ENCODE measurements at places on chromosomes 2 and 18.

DNA sequence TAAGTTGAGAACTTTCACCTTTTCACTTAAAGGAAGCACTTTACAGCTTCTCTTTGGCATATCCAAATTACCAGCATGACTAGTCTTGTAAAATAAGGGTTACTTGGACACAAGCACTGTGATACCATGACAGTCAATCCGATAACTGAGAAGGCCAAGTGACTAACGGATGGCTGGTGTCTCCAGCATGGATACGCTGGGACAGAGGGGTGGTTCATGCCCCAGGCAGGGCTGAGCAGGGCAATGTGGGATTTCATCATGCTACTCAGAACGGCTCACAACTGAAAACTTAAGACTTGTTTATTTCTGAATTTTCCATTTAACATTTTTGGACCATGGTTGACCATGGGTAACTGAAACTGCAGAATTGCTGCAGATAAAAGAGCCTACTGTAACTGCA lies 43.1 kb upstream of the GPR155 start:
- no peak for DNase-seq

DNA sequence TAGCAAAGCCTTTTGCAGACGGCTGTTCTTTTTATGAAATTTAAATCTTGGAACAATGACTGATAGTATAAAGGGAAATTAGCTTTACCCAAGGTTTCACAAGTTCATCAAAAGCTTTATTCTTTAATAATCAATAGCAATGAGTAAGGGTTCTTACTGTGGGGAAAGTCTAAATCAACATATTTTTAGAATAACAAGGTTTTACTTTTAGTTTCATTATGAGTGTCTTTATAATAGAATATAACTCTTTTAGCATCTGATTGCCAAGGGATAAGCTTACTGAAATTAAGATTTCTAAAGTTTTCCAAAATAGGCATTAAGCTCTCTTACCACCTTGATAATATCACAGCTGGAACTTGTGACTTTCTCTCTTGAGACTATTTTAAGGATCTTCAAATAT lies 1489.7 kb downstream of the LRP1B start:
- no peak for DNase-seq

- DNase-seq: no peak
Observed at GRCh38 chr2:152369176-152369860, 34.3 kb downstream of the FMNL2 start.

DNA sequence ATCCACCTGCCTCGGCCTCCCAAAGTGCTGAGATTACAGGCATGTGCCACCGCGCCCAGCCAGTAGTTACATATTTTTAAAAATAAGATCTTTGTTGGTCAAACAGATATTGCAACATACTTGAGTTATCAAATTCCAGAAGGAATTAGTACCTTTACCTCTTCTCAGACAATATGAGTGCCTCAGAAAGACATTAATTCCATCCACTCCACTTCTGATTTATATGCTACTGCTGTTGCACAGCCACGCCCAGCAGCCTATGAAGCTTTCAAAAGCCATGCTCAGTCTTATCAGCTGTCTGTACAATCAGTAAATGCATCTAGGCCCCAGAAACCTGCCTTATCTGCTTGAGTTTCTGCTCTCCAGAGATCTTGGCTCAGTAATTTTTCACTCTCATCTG lies 47.8 kb downstream of the MEX3C start:
- DNase-seq: no peak

DNA sequence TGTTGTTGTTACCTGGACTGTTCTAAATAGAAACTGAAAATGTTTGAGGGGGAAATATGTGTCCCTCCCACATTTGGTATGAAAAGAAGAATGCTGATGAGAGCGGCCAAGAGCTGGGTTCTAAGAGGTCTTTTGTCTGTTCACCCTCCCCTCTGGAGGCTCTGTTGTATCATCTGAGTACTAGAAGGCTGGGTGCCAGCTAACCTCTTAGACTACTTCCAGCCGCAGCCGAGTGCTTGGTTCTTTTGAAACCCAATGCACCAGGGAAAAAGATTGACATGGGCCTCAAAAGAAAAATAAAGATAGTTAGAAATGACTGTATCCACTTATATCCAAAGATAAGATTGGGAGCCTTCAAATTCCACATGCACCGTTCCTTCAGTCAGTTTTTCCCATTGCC lies 255.9 kb downstream of the TXNL1 start:
- peak; percentile 35 for DNase-seq

GRCh38 chr2:60405271-60405919 lies 148.1 kb downstream of the BCL11A start:
- DNase-seq: no peak

- no peak for DNase-seq
Observed at GRCh38 chr2:119261493-119262225, 38.0 kb downstream of the STEAP3 start.

- no peak for DNase-seq
Observed at GRCh38 chr2:223860809-223861738, 23.7 kb upstream of the AP1S3 start.

- peak; percentile 12 for DNase-seq
Observed at GRCh38 chr2:164054651-164055050, 318.8 kb upstream of the FIGN start.

DNA sequence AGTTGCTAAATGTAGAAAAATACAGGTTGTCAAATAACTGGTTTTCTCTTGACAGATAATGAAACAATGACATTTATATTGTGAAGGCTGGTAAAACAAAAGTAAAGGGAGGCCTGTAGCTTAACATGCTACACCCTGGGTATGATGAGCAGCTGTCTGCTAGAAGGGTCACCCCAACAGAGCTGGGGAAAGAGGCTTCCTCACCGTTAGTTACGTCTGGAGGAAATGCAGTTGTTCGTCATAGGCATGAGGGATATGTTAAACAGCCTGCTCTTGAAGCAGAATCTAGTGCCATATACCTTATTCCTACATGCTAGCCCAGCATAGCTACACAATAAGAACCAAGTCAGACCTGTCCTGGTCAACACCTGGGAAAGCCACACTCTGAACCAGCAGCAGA lies 49.9 kb downstream of the LPIN2 start:
- DNase-seq: no peak

All from RPMI8226 (cell line).